Kidney (tissue), 22 donors: ENCODE measurements at places on chromosomes 3 and 15. TPM values are rescaled to one million over a fixed set of nuclear protein-coding genes. Genes with fewer than 3 reads are reported as not detected.

Gene ITIH4
- 15.4 TPM for total RNA-seq

- no peak for DNase-seq
These were observed 344.9 kb downstream of the LRRC3B start for GRCh38 chr3:26967501-26967900.

Gene CISH
- 30.8 TPM for total RNA-seq

- DNase-seq, result no peak
These were observed 560.5 kb downstream of the NR2F2 start for GRCh38 chr15:96891046-96891445.

DNA sequence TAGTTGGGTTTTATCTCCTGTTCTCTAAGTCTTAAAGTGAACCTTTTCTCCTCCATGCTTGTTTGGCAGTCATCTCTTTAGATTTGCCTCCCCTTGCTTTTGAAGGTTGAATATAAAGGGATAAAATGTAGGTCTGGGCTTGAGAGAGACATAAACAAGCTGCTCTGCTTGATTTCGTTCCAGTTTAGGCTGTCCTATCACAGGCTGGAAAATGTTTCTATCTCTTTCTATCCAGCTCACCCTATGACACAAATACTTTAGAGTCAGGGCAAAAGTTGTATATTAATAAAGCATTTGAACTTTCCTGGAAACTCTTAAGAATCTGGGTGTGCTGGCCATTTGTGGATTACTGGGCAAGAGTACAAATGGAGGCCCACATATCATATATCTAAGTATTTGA lies 29.5 kb upstream of the ZBBX start:
- no peak for DNase-seq

Gene SYNM
- 23.2 TPM for total RNA-seq

Gene TYRO3
- 2.5 TPM for total RNA-seq

GRCh38 chr3:162269636-162270458 lies 773.2 kb downstream of the OTOL1 start:
- DNase-seq, result no peak
